AG08396 (cell line): ENCODE measurements at places on chromosomes 2 and 18.
A peak's percentile ranks its signal among the peaks of the same experiment; 100 is the strongest.

DNA sequence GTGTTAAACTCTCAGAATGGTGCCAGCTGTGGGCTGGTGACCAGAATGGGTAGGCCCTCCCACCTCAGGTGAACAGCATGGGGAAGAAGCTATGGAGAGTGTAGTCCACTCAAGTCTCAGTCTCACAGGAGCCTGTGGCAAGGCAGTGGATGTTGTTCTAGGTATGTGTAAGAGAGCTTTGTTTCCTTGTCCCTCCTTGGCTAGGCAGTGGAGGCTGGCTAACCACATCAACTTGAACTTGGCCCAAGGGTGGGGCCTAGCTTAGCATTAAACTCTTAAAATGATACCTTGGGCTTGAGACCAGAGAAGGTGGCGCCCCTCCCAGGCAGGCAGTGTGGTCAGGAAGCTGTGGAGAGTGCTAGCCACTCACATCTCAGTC is 53.2 kb upstream of the SLC4A10 start:
- DNase-seq = no peak

- peak; percentile 53 for DNase-seq
These were observed at the start of gene COLEC11 for GRCh38 chr2:3594493-3595281. COLEC11 (plus strand) TSS chr2:3595112; CDS start chr2:3604341, 9,229 bp downstream.

DNA sequence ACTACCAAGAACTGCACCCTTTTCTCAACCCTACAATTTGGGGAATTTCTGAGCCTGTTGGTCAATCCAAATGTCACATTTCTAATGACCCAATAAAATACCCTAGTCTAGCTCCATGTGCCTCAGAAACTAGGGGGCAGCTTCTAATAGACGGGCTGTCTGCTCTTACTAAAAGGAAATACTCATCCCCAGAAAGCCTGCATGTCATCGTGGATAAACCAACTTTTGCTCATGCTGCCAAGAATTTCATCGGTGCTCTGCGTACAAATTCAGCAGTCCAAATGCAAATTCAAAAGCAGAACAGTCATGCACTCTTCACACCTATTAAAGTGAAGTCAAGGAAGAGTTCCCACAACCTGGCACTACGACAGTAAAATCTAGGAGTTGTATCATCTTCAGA is 377.3 kb downstream of the LNPK start:
- DNase-seq = no peak

- no peak for DNase-seq
These were observed 36.7 kb downstream of the SFXN5 start for GRCh38 chr2:73034661-73035375.

GRCh38 chr2:106839849-106840595 is 45.9 kb downstream of the ST6GAL2 start:
- DNase-seq = no peak

DNA sequence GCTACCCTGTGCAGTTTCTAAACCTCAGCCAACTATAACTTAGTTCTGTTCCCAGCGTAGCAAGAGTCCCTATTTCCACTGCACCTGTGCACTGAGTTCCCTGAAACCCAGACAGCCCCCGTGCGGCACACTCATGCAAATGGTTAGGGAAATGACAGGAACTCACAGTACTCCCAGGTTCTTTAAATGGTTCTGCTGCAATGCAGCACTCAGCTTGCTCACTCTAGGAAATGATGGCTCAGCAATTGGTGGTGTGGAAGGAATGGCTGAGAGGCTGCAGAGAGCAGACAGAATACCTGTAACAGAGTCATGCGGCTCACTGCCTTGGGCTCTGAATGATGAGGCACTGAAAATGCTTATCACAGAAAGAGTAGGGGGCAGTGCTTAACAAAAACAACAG is 143.0 kb downstream of the RAD51AP2 start:
- no peak for DNase-seq

GRCh38 chr2:235017441-235017840 is 65.6 kb downstream of the SH3BP4 start:
- DNase-seq = no peak

DNA sequence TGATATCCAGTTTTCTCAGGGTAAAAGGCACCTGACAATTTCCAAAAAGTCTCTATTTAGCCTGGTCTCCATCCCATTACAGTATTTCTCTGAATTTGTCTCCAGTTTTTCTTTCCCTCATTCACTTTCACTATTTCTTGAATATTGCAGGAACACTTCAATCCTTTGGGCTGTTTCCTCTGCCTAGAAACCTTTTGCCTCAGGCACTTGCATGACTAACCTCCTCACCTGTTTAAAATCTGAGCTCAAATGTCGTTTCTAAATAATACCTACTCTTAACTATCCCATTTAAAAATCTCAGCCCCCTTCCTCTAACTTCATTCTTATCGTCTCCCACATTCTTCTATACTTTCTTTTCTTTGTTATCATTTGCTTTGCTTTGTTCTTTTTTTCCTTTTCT is 9.0 kb downstream of the SCN2A start:
- no peak for DNase-seq

DNA sequence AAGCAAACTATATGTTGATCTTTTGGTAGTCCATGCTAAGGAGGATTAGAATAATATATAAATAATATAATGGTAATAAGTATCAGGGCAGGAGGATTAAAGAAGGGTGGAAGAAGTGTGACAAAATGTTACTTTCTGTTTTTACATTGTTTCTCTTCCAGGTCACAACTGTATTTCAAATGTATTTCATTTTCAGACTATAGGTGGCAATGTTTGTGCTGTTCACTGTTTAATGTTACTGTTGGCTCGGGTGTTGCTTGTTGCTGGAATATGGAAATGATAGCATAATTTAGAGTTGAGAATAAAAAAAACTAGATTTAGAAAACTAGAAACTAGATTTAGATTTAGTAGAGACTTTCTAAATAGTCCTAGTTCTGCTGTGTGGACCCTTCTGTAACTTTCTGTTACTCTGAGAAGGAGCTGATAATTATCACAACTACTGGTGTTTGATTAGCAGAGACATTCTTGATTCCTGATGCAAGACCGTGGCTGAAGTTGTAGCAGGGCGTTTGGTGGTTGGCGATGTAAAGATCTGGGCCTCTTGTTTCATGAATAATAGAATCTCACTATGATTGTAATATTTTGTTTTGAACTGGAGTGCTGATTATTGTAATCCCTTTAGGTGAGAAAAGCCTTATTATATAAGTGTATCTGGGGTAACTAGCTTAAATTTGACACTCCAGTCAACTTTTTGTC is 7.9 kb downstream of the NEDD4L start:
- DNase-seq = no peak

- peak; percentile 73 for DNase-seq
These were observed 18.9 kb upstream of the IL1R2 start for GRCh38 chr2:101972621-101973434.
